ENCODE measurements at places on chromosomes 4 and X.

GRCh38 chr4:19298998-19299397 lies 952.7 kb upstream of the SLIT2 start:
- no peak for DNase-seq

- DNase-seq, result no peak
Observed at GRCh38 chrX:151765026-151765425, 30.5 kb downstream of the CNGA2 start.

DNA sequence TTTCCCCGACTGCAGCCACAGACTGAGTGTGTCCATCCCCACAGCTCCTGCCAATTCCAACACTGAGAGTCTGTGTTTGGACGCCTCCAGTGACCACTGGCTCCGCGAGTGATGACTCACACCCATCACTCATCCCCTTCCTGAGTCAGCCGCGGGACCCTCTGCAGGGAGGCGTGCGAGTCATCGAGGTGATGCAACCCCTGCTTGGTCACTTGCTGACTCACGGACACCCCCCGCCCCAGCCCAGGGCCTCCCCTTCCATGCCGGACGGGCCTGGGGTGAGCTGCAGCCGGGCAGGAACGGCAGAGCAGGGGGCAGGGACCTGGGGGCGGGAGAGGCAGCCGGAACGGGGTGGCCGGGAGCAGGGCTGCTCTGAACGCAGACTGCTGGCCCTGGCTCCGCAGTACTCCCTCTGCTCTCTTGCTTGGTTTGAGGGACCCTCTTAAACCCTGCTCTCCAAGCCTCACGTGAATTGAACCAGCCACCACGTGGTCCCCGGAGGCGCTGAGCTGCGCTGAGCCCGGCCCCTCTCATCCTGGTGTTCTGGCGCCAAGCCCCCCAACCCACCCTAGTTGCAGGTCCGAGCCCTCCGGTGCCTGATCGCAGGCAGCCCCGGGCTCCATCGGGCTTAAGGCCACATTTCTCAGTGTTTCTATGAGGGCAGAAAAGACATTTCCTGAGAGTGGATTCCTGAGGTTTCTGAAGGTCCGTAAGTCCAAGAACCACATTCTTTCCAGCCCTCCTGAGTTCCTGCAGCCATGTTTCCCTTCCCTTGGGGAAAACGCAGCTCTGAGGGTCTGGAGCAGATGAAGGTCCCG lies 32.4 kb downstream of the FGFRL1 start:
- DNase-seq, result peak; percentile 88

DNA sequence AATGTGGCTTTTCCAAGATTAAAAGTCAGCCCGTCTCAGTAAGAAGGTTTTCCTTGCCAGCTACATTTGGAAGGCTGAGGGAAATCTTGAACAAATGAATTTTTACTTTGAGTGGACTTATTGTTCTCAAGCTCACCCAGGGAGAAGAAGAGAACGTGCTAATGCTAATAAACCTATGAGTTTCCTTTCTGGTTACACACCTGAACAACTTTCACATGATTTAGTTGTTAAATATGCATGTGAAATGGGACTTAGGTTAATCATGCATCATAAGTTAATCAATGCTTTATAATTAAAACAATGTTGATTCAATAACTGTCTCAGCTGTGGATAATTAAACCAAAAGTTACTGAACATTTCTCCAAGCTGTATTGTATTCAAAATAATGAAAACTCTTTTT lies 33.9 kb downstream of the DIPK2B start:
- no peak for DNase-seq

DNA sequence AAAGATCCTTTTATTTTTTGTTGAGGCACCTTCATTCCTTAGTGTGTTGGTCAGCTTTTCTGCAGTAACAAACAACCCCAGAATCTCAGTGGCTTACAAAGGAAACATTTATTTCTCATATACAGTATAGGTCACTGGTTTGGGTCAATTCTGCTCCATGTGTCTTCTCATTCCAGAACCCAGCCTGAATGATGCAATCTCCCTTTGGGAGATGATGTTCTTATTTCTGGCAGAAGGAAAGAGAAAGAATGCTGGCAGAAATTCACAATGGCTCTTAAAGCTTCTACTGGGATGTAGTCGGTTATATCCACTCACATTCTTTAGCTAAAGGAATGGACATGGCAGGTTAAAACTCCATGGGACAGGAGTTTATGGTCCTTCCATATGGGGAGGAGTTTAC lies 42.3 kb downstream of the IDS start:
- no peak for DNase-seq

GRCh38 chr4:47505666-47506065 lies 20.6 kb downstream of the ATP10D start:
- no peak for DNase-seq

- no peak for DNase-seq
Observed at GRCh38 chr4:48509543-48509942, 19.5 kb downstream of the ZAR1 start.

GRCh38 chrX:151609222-151609621 lies 45.7 kb downstream of the PASD1 start:
- DNase-seq, result no peak

- DNase-seq, result no peak
Observed at GRCh38 chrX:28639451-28639850, 52.2 kb downstream of the IL1RAPL1 start.

DNA sequence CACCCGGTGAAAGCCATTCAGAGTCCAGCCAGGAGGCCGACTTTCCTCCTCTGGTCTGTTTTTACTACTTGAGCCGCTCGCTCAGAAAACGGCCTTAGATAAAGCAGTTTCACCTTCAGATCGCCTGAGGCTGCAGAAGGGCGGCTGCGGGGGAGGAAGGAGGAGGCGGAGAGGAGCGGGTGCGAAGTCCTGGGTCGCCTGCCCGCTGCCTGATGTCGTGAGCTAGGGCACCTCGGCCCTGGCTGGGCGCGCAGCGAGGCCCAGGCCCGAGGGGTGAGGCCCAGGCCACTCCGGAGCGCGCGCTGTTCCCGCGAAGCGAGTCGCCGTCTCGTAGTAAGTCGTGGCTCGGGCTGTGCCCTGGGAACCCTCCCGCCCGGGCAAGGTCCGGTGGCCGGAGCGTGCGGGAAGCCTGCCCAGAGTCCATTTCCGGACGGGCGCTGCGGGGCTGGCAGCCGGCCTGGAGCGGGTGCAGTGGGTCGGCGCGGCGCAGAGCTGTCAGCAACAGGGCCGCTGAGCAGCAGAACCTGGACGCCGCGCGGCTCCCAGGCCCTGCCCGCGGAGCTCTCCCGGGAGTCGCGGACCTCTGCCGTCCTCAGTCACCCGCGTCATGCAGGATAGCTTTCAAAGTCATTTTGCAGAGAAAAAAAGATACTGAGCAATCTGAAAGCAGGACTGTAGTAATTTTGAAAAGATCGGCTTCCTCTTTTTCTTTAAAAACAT lies 18.6 kb downstream of the TRIM2 start:
- DNase-seq, result peak; percentile 73

DNA sequence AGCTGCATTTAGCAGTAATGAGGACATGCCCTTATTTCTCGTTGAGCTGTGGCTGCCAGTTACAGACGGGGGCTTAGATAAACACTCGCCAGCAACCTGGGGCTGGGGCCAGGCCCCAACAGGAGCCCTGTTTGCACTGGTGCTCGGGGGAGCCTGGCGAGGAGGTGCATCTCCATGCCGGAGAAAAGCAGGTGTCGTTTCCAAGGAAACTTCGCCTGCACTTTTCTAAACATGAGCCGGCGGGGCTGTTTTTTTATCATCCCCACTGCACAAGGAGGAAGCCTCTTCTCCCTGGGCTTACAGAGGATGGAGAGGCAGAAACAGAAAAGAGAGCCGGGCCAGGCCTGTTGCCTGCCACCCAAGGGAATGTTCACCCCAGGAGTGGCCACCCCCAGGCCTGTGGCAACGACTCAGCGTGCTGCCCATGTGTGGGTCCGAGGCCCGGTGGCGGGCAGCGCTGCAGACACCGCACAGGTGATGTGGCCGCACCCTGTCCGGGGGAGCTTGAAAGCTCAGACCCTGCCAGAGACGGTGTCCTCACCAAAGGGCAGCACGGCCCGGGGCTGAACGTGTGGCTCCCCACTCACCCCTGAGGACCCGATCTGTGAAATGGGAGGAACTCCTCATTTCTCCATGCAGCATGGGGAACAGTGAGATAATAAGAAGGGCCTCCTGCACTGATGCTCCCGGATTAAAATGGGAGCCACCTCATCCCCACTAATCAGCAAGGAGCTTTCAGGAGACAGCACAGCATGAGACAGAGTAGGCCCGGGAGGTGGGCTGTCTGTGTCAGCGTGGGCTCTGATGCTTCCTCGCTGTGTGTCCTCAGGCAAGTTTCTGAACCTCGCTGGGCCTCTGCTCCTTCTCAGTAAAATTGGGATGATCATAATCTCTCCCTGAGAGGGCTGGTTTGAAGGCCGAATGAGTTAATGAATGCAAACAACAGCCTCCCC lies 33.8 kb upstream of the ADRA2C start:
- no peak for DNase-seq

- no peak for DNase-seq
Observed at GRCh38 chr4:16218950-16219349, 7.3 kb downstream of the TAPT1 start.

DNA sequence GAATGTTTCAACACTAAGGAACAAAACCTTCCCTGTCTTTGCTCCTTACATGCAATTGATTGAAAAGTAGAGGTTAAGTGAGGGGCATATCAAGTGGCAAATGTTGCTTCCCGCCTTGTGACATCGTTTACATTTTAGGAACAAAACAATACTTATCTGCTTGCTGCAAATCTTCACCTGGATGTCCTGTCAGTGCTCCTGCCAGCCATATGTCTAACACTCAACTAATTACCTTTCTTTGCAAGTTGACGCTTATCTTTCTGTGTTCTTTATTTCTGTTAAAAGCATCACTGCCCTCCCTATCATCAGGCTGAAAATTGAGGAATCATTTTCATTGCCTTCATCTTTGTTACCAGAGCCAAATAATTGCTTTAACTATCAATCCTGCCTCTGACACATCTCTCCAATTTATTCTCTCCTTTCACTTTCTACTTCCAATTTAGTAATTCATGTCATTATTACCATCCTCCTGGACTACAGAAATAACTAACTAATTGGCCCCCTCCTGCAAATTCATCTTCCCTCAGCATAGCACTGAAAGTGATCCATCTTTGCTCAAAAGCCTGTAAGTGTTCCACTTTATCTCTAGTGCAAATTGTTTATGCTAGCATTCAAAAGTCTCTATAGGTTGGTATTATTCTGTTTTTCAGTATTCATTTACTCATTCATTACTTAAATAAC lies 298.7 kb upstream of the ATOH1 start:
- no peak for DNase-seq

DNA sequence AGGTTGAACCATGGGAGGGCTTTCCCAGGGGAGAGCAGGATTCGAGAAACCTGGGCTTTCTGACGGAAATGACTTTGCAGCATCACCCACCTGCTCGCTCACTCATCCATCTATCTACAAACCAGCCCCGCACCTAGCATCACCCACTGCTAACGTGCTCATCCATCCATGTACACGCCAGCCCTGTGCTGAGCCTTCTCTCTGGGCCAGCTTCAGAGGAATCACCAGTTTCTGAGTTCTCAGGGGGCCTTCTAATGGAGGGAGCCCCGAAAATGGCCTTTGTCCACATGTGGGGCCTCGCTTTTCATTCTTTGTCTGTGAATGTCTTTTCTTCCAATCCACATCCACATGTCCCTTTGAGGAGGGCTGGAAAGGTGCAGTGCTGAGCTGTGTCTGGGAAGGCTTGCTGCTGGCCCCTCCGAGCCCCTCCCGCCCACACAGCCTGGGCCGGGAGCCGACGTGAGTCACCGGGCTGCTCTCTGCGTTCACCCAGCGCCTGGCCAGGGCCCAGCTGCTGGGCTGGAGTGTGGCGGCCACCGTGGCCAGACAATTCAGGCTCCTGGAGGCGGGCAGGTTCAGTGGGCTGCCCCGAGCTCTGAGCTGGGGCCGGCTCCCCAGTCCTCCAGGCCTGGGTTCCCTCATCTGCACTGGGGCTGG lies 14.7 kb downstream of the SORCS2 start:
- DNase-seq, result peak; percentile 94

DNA sequence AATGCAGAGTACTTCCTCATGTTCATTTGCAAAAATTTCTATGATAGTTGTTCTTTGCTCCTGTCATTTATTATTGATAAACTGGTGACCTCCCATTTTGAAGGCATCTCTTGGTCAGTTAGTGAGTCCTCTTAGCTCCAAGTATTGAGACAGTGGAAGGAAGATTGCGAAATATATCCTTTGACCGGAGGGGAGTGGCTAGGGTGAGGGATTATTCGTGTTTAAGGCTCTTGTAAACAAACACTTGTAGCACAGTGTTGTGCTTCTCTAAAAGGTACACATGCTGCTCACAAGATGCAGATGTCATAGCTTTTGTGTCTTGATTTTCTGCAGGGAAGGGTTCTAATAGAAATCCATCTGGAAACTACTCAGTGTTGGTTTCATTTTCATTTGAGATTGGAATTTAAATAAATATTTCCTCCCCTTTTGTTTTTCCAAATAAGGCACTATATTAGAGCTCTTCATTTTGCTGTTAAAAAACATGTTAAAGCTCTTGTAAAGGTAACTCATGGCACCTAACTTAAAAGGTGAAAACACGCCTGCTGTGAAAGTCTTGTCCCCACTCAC lies 21.8 kb downstream of the TXLNG start:
- no peak for DNase-seq

- no peak for DNase-seq
Observed at GRCh38 chrX:10576777-10577447, 43.5 kb downstream of the MID1 start.

Measured in left hindlimb (tissue), 1 donor.